ENCODE measurements at places on chromosomes 3 and 15.

GRCh38 chr3:99041747-99042146, 140.3 kb upstream of the DCBLD2 start:
- no peak for DNase-seq

DNA sequence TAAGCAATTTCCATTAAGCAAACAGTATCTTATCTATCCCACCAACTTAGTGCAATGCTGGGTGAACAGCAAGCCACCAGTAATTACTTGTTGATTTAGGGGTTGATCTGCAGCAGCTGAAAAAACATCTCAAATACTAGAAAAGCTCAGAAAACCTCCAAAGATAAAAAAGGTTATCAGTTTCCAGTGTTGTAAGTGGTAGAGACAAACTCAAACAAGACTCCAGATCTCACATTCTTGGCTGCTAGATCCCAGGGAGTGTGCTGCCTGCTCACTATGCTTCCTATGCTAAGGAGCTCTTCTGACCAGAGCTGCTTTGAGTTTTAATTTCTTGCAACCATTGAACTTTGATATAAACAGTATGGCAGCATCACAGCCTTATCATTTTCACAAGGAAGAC, 11.3 kb downstream of the B3GALNT1 start:
- no peak for DNase-seq

DNA sequence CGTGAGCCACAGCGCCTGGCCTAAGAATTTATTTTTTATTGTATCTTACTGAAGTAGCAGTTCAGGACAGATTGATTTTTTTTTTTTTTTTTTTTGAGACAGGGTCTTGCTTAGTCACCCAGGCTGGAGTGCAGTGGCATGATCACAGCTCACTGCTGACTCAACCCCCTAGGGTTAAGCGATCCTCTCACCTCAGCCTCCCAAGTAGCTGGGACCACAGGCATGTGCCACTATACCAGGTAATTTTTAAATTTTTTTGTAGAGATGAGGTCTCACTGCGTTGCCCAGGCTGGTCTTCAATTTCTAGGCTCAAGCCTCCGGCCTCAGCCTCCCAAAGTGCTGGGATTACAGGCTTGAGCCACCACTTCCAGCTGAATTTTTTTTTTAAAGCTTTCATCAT, 99.8 kb upstream of the HERC1 start:
- DNase-seq: peak; percentile 53

- DNase-seq: no peak
Observed at GRCh38 chr15:36407647-36408046, 171.8 kb upstream of the CDIN1 start.

- DNase-seq: no peak
Observed at GRCh38 chr15:81088470-81089013, 45.5 kb upstream of the CFAP161 start.

- DNase-seq: peak; percentile 34
Observed at GRCh38 chr3:57803647-57804081, 47.6 kb downstream of the SLMAP start.

DNA sequence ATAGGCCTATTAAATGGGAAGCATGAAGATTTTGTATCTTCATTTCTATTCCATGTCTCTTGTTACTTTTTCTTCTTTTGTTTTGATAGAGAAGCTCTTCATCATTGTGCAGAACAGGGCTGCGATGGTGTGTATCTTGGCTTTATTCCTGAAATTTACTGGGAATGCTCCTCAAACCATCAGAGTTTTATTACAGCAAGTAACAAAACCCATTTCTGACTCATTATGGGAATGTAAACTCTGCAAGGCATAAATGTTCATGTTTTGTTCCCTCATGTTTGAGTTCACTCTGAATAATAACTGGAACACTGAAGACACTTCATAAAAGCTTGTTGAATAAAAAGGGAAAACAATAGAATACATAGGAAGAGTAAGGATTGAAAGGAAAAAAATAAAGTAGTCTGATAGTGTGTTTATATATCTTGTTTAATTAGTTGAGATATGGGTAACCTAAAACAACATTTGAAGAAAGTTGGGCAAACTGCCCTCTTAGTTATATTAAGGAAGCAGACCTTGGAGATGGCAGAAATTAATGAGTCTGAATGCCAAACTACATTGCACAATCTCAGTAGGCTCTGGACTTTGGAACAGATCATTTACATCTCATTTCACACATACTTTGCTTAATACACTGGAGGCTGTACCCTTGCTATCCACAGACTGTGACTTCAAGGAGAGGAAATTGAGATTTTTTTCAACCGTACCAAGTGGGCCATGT, 521.5 kb downstream of the GRM7 start:
- DNase-seq: no peak

GRCh38 chr3:46579756-46580286, 13.7 kb upstream of the LRRC2 start:
- DNase-seq: no peak

GRCh38 chr3:4813909-4814304, 165.3 kb upstream of the BHLHE40 start:
- DNase-seq: no peak

DNA sequence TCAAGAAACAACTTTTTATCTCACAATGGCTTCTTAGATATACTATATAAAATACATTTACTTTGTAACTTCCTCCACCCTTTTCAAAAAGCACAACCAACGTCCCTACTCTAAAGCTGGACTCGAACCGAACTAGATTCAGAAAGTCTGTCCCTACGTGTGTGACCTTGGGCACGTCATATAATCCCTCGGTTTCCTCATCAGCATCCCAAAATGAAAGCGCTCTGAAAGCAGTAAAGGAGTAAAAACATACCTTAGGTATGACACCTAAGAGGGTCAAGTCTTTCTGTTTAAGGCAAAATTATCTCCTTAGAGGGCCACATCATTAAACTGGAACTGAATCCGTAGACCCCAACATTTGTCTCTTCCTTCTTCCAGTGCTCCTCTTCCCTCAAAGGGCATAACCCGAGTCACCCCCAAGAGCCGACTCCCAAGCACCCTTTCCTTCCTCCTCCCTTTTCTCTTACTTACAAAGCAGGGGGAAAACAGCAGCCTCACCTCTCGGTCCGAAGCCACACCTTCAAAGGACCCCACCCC, 663 bp downstream of the PDCD10 start:
- peak; percentile 47 for DNase-seq

DNA sequence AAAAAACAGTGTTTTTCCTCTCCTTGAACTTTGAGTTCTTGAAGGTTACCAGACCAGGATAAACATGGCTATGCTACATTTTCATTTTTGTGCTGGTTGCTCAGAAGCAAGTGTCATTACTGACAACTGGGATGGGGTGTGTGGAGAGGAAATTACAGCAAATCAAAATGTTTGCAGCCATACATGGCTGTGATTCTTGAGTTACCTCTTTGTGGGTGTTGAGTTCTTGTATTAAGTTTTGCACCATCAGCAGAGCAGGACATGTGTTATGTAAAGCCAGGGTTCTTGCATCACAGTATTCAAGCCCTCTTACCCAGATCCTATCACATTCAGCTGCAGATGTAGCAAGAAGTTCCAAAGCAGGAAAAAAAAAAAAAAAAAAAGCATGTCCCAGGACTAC, 53.9 kb upstream of the ATOSA start:
- no peak for DNase-seq

DNA sequence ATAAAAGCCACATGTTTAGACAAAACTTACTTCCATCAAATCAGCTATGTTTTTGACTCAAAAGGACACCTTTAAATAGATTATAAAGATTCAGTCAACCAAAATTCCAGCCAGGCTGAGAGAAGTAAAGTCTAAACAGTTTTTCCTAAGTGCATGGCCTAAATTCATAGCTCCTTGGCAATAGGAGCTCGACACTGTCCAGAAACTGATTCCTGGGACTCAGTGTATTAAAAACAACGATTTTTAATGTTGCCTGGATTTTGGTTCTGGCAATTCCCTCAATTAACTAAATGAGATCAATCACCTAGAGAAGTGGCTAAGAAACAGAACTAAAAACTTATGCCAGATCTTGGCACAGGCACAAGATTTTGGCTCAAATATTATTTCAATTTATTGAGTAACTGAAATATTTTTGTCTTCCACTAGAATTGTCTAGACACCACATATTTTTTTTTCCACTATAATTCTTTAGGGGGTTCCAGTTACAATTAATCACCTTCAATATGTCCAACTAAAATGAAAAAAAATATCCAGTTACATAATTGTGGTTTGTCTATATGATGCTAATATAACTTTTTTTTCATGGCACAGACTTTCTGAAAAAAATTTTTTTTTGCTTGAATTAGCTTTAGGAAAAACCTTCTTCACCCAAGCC, 135.9 kb downstream of the TFDP2 start:
- DNase-seq: no peak

- DNase-seq: no peak
Observed at GRCh38 chr3:163518065-163518464, 1560.2 kb downstream of the SI start.

- DNase-seq: no peak
Observed at GRCh38 chr3:175153595-175153994, 294.5 kb downstream of the NAALADL2 start.

DNA sequence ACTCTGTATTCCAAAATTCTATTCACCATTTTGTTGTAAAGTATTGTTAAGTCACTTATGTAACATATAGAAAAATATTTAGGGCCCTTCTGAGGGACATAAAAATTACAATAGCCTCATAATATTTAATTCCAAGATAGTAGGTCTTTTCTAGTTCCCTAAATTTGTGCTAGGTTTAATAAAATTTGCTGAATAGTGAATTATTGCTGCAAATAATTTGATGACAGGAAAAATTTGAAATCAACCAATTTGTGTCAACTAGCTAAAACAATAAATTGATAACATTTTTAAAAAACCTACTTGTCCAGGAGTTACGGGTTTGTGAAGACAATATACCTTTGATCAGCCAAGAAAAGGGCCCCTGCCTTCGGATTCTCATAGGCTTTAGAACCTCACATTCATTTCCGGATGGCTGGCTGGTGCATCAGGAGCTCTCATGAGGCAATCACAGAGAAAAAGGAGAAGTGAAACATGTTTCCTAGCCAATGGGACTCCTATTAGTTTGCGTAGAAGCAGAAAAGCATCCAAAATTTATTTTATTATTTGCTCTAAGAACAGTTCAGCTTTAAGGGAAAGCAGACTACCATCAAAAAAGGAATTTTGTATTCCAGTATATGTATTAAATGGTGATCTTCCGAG, 177.2 kb downstream of the LRRC3B start:
- DNase-seq: no peak

DNA sequence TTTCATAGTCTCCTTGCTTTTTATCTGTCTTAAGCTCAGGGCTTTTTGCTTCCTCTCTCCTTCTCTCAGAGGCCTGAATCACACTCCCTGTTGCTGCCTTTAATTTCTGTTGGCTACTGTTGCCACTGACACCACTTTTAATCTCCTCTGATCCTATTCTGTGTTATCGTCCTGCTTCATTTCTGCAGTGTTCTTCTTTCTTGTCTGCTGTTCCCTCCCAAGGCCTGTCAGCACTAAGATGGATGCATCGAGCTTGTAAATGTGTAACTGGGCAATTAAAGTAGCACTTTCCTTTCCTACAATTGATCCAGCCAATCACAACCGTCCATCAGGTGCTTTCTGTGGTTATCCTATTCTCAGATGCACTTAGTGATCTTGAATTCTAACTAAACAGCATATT, 71.3 kb upstream of the VEPH1 start:
- DNase-seq: no peak

GRCh38 chr3:44125246-44125645, 116.4 kb upstream of the TOPAZ1 start:
- DNase-seq: no peak

DNA sequence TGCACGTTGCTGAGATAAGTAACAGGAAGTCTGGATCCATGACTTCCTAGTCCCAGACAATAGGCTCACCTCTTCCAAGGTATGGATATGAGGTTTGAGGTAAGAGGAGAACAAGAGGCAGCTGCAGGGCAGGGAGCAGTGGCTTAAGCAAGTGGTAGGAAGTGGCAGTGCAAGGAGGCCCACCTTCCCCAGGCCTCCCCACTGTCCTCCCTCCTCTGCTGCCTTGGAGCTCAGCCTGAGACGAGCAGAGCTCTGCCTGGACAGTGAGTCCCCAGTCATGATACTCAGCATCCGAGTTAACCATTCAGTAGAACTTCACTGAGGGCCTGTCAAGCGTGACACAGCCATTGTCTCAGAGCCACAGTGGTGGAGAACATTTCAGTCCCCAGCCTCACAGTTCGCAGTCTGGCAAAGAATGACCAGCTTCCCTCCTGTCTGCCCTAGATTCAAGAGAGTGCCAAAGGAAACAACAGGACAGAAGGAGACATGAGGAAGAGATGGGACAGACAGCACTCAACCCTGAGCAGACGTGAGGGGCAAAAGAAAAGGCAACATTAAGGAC, 41.4 kb upstream of the BOC start:
- no peak for DNase-seq

DNA sequence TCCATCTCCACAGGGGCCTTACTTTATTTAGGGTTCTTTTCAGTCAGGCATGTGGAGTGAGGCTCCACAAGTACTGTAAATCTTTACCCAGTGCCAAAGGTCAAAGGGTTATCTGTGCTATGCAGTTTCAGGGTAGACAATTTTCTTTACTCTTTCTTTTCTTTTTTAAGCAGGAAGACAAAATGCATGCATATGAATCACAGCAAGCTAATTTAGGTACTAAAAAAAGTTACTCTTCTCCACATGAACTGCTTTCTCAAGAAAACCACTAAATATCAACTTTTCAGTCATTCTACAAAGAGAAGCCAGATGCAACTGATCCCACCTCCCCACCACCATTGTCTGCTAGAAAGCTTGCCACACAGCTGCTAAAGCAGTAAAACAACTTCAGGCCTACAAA, 73.3 kb upstream of the PYGO1 start:
- DNase-seq: peak; percentile 38

GRCh38 chr3:46184469-46184868, 23.6 kb downstream of the CCR1 start:
- peak; percentile 34 for DNase-seq

- no peak for DNase-seq
Observed at GRCh38 chr15:98420837-98421236, 227.5 kb upstream of the IGF1R start.
